ENCODE measurements at places on chromosomes 12 and 14. TPM values are rescaled to one million over a fixed set of nuclear protein-coding genes. Genes with fewer than 3 reads are reported as not detected.

The BRF1 gene
- total RNA-seq: 10.4 TPM

The POTEG gene
- not detected for total RNA-seq

The XRCC3 gene
- 28.2 TPM for total RNA-seq

The PLEK2 gene
- not detected for total RNA-seq

The DDN gene
- total RNA-seq: not detected

The LTBR gene
- total RNA-seq: 0.49 TPM

The KRT79 gene
- not detected for total RNA-seq

The APOF gene
- not detected for total RNA-seq

The KLRC2 gene
- not detected for total RNA-seq

The SPTB gene
- 0.86 TPM for total RNA-seq

The HNRNPA1 gene
- 317 TPM for total RNA-seq

The AGAP2 gene
- 0.07 TPM for total RNA-seq

The B4GALNT1 gene
- total RNA-seq: 21.6 TPM

DNA sequence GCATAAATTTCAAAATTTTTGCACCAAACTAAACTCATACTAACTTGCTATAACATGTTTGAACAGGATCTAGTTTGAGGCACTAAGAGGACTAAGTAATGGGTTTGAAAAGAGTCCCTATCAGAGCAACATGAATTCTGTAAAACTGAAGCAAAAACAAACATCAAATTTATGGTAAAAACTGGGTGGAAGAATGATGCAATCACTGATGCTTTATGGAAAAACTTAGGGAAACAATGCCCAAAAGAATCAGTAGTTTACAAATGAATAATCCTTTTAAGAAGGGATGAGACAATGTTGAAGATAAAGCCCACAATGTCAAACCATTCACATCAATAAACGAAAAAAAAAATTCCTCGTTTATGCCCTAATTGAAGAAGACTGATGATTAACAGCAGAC, 88.9 kb downstream of the PRKD1 start:
- DNase-seq: no peak

- DNase-seq: no peak
These were observed 63.1 kb downstream of the FZD10 start for GRCh38 chr12:130225347-130225746.

- peak; percentile 1 for DNase-seq
These were observed 38.0 kb downstream of the SLC2A14 start for GRCh38 chr12:7834701-7835100.

- peak; percentile 50 for DNase-seq
These were observed 31.9 kb downstream of the GUCY2C start for GRCh38 chr12:14664434-14665023.

DNA sequence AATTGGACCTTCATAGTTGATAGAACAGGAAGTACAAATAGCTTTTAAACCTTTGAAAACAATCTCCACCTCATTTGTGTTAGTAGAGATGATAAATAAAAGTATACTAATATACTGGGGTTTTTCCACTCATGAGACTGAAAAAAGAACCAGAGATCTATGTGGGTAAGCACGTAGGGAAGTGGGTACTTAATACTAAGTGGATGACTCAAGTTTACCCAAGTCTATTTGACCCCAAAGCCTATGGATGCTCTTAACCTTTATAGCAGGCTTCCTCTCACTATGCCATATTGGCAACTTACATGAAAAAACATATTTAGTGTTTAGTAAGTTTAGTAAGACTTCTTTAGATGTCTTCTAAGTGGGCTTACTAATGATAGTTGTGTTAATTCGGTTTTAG, 49.2 kb upstream of the CHPT1 start:
- DNase-seq: no peak

DNA sequence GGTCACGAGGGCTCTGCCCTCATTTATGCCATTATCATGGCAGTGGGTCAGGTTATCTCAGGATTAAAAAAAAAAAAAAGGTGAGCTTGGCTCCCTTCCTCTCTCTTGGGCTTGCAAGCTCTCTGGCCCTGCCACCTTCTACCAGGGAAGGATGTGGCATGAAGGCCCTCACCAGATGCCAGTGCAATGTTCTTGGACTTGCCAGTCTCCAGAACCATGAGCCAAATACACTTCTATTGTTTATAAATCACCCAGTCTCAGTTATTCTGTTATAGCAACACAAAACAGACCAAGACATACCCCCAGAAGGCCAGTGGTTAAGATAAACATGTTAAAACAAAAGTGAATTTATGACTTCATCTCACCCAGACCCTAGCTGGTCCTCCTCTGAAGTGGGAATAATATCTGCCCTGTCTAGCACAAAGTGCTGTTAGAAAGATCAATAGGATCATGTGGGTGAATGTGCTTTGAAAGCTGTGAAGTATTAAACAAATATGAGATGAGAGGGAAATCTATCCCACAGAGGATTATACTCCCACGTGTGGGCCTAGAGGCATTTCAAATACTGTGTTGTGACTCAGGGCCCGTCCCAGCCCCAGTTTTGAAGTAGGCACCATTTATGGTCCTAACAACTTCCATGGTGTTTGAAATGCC, 88.6 kb downstream of the NINJ2 start:
- DNase-seq: peak; percentile 22

DNA sequence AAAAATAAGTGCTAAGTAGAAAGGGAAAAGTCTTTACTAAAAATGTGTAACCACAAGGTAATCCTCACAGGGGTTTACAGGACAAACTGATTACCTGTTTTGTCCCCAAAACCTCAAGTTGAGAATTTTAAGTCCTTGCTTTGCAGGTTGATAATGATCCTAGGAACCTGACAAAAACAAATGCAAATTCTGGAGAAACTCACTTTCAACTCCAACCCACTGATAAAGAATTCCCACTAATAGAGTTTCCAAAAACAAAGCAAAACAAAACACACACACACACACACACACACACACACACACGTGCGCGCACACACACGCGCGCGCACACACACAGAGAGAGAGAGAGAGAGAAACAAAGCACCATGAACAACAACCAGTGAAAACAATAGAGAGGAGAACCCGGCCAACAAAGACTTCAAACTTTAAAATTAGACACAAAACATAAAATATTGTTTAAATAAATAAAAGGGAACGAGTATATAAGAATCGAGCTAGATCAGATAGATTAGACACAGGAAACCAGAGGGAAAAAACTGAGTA, 187.0 kb upstream of the FOXN3 start:
- DNase-seq: no peak

- peak; percentile 66 for DNase-seq
These were observed 165.5 kb upstream of the DYRK2 start for GRCh38 chr12:67482751-67483661.

- no peak for DNase-seq
These were observed 179.3 kb downstream of the ADCK1 start for GRCh38 chr14:77979171-77979570.

GRCh38 chr12:106590601-106591000, 7.8 kb downstream of the RFX4 start:
- no peak for DNase-seq

DNA sequence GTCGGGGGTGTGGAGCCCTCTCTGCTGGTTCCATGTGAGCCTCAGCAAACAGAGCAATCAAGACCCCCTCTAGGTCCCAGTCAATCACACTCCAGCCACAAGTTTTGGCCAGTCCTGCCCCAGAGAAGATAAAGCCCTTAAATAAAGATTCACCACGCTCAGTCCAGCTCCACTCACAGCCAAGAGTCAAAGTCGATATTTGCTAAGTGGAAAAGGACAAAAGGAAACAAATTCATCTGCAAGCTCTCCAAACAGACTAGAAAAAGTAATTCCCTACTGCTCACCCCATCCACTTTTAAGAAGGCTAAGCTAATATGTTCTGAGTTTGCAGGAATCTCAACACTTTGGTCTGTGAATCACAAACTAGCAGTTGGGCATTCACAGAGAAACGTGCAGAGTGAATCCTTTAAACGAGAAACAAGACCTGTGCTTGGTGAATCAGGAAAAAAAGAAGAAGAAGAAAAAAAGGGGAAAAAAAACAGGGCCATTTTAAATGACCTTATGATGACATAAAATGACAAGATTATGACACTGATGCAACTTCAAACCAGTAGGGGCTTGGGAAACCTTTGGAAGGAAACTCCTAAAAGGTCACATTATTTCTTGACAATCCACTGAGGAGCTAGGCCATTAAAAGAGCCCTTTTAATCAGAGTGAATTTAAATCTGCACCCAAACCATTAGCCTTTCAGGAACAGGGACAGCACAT, 41.8 kb upstream of the FOXN3 start:
- DNase-seq: no peak

GRCh38 chr12:104692557-104693218, 235.9 kb downstream of the CHST11 start:
- DNase-seq: no peak

- no peak for DNase-seq
These were observed 543.7 kb upstream of the TMEM132C start for GRCh38 chr12:127723251-127723650.

- DNase-seq: peak; percentile 42
These were observed 211.8 kb downstream of the PPM1H start for GRCh38 chr12:62722971-62723680.

DNA sequence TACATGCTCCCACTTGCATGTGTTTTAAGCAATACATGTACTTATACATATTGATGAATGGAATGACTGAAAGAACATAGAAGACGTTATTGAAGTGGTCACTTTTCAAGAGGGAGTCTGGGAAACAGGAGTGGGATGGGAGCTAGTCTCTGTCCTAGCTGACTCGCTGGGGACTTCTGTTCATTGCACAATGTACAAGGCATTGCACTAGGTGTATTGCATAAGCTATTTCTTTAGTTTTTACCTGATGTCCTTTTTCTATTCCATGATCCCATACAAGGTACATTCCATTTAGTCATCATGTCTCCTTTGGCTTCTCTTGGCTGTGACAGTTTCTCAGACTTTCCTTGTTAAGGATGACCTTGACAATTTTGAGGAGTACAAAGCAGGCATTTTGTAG, 4.0 kb upstream of the MYO1H start:
- DNase-seq: no peak

- DNase-seq: peak; percentile 72
These were observed 2.1 kb upstream of the SLC11A2 start for GRCh38 chr12:51028126-51028812.

DNA sequence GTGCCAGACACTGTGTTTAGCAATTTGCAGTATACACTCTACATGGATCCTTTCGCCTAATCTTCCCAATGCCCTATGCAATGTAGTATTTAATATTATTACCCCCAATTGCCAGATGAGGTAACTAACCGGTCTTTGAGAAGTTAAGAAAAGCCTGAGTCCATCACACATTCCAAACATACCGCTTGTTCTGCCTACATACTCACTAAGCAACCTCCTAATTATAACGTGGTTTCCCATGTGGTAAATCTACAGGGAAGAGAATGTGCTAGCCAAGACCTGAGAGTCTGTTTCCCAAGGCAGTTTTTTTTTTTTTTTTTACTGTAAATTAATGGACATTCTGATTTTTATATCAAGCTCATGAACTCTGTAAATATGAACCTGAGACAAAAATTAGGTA, 37.2 kb downstream of the ATP2B1 start:
- peak; percentile 81 for DNase-seq

DNA sequence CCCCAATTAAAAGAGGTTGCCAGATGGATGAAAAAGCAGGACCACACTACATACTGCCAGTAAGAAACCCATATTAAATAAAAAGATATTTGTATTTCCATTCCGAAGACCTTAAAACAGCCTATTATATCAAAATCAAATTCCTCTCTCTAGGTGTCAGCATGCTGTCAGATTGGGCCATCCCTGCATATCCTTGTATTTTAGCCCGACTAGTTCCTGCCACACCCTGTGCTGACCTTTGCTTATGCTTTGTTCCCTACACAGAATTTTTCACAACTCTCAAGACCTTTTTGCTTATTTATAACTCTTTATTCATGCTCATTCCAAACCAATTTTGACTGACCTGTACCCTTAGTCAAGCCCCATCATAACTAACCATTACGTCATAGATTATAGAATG, 12.8 kb downstream of the GSKIP start:
- no peak for DNase-seq

GRCh38 chr12:31017535-31017934, 56.1 kb upstream of the DDX11 start:
- no peak for DNase-seq

DNA sequence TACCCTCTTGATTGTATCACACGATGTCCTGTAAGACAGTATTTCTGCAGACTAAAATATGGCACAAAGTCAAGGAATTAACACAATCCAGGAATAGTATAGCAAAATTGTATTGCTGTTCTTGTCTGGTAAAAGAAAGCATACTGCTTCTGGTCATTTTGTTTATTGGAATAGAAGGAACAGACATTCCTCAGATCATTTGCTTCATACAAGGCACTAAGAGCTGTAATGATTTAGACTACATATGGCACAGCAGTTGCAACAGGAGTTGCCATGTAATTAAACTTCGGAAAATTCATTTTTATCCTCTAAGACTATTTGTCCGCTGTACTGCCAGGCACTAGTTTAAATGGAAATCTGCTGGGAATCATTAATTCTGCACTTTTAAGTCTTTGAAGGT, 7.6 kb upstream of the KERA start:
- DNase-seq: no peak

GRCh38 chr14:105484069-105484996, 2.4 kb upstream of the CRIP1 start:
- DNase-seq: peak; percentile 34

DNA sequence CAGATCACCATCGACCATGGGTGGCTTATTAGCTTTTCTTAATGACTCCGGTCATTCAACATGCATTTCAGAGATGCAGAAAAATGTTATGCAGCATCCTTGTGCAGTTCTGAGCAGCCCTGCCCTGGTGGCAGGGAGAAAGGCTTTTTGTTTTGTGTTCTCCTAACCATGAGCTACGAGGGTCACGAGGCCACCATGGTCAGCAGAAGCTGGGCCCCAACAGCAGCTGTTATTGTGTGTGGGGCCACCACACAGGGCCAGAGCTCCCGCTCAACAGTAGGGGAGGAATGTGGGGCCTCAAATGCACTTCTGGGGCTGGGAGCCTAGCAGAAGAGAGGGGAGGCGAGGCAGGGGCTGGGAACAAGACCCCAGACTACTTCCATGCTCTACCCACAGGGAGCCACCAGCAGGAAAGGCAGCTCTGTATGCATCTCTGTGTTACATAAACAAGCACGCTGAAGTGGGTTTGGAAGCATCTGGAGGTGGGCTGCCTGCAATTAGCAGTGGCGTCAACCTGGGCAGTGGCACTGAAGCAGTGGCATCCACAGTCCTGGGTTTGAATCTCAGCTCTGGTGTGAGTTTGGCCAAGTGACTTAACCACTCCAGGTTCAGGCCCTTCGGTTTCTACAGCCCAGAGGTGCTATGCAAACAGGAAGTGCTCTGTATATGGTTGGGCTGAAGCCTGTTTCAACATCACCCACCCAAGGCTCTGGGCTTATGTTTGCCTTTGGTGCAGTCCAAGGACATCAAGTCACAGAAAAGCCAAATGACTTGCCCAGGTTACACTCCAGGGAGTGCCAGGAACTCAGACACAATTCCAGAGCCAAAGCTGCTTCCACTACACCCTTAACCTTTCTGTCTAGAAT, 16.3 kb downstream of the GLTP start:
- no peak for DNase-seq

DNA sequence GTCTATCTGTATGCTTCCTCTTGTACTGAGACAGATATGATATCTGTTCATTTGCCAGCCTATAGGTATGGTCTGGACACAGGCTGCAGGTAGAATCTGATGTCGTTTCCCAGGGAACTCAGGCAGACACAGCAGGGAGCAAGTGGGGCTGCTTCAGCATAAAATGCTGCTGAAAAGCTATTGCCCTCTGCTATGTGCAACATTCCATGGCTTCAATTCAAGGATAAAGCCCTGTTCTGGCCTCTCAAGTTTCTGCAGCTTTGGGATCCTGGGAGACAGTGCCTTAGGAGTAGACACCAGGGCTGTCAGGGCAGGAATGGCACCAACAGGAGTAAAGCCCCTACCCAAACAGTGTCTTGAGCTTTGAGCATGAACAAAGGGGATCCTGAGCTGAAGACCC, 173.5 kb downstream of the SLC41A2 start:
- DNase-seq: no peak

GRCh38 chr12:39682689-39683477, 63.3 kb upstream of the ABCD2 start:
- DNase-seq: no peak

Data from M059J (cell line).